NCI-H510A (cell line): ENCODE measurements at places on chromosomes 7 and 10.

GRCh38 chr10:132848291-132848701 lies 62.3 kb upstream of the NKX6-2 start:
- no peak for DNase-seq

DNA sequence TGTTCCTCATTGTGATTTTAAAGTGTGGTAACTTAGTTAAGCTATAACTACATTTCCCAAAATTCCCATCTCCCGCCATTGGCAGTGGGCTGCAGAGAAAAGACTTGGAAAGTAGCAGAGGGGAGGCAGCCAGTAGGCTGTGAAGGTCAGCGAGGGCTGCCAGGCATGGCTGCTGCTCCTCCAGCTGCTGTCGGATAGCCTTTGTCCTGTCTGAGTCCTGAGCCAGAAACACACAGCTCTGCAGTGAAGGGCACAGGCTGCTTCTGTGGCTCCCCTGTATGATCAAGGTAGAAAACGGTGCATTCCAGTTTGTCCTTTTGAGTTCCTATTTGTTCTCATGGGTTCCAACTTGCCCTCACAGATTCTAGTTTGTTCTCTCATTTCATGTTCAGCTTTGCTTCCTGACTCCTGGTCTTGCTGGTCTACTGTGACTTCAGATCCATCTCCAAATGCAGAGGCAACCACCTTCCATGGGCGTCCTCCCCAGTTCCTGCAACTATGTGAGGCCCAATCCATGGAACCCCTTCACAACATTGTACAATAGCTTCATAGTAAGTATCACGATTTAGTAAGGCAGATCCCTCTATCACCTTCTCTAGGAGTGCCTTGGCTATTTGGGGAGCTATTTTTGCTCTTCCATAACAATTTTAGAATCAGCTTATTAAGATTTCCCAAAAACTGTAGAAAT lies 31.7 kb downstream of the SYPL1 start:
- DNase-seq, result no peak

DNA sequence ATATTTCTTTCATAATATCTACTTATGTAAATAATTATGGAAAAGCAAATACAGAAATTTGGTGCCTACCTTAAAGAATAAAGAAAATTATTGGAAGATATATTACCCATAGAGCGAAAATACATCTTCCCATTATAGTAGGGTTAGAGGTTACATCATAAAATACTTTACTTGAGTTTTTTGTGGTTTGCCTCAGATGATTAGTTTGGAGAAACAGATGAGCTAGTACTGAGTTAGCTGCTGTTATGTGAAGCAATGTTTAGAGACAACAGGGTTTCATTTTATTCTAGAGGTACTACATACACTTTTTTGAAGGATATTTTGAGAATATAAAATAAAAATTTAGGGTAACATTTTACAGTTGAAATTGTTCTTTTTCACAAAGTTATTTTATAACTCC lies 2.9 kb upstream of the MLLT10 start:
- no peak for DNase-seq

GRCh38 chr10:71667387-71667752 lies 52.2 kb downstream of the C10orf105 start:
- no peak for DNase-seq

DNA sequence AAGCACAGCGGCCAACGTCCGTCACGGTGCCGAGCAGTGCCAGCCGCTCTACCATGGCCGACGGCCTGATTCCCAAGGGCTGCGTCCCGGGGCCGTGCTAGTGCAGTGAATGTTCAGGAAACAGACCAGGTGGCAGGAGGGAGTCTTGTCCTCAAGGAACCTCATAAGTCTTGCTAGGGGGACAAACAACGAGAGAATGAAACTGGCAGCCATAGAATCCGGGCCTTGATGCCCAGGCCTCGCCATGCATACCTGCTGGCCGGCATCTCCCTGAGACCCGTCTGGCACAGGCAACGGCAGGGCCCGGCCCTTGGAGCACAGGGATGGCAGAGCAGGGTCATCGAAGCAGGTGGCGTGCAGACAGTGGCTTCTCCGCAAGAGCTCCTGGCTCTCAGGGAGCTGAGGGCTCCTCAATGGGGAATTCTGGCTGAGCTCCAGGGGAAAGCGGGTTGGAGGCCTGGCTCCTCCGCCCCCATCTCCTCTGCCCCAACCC lies 58.8 kb downstream of the DIP2C start:
- DNase-seq, result peak; percentile 71

DNA sequence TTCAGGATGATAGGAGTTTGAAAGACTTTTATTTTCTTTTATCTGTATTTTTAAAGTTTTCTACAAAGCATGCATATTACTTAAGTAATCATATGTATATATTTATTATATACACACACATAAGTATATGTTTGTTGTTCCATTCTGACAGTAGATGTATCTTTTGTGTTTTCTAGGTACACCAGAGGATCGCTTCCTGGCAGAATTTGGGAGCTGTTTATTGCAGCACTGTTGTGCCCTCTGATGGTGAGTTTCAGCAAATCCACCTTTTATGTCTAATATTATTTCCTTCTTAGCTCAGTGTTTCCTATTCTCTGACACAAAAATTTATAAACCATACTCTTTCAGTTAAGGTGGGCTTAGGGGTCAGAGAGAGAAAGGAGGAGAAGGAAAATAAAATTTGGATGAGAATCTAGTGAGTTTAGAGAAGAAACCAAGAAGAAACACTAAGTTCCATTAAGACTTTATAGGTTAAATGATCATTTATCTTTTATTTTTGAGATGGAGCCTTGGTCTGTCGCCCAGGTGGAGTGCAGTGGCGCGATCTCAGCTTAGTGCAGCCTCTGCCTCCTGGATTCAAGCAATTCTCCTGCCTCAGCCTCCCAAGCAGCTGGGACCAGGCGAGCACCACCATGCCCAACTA lies 59.2 kb upstream of the OIT3 start:
- no peak for DNase-seq

DNA sequence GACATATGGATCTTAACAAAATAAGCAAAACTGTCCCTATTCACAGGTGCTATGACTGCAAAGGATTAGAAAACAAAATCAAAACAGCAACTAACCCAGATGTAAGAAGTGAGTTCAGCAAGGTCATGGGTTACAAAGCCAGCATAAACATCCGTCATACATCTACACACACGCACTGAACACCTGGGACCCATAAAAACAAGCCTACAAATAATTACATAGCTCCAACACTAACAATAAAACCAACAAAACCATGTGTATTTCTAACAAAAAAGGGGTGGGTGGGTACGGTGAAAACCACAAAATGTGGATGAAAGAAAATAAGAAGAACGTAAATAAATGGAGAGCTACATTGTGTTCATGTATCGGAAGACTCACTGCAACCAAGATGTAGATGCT lies 256.8 kb downstream of the ELFN1 start:
- DNase-seq, result no peak

DNA sequence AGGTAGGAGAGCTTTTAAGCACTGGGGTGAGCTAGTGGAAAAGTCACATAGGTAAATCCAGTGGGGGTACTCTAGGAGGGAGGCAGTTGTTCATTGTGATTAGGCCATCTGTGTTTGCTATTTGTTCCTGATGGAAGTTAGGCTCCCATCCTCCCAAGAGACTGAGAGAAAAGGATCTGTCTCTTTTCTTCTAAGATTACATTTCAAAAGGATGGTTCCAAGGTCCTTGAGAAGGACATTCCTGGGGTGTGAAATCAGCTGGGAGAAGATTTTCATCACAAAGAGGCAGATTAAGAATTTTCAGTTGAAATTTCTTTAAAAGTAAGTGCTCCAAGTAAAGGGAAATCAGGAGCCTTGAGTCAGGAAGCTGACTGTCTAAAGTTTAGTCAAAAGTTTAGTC lies 210.8 kb upstream of the CSTF2T start:
- DNase-seq, result no peak

GRCh38 chr10:123402656-123403055 lies 248.5 kb downstream of the BUB3 start:
- no peak for DNase-seq

GRCh38 chr10:43075612-43076003 lies 1.3 kb upstream of the RET start:
- peak; percentile 23 for DNase-seq

GRCh38 chr7:41189866-41190265 lies 513.0 kb downstream of the INHBA start:
- no peak for DNase-seq

- no peak for DNase-seq
These were observed 32.6 kb downstream of the CFAP43 start for GRCh38 chr10:104199567-104199966.

DNA sequence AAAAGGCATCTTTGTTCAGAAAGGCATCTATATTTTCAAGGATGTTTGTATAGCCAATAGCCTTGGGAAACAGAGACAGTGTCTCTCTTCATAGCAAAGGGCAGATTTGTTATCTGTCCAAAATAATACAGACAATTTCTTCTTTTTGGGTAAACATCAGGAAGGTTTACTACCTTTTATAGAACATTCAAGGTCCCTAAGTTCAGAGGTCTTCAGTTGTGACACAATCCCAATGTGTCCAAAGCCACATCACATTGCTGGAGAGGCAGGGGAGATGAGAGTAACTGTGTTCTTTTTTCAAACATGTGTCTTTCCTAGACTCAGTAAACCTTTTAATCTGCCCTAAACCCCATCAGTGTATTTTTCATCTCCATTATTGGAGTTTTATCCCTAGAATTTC lies 33.6 kb upstream of the FAM13C start:
- no peak for DNase-seq

DNA sequence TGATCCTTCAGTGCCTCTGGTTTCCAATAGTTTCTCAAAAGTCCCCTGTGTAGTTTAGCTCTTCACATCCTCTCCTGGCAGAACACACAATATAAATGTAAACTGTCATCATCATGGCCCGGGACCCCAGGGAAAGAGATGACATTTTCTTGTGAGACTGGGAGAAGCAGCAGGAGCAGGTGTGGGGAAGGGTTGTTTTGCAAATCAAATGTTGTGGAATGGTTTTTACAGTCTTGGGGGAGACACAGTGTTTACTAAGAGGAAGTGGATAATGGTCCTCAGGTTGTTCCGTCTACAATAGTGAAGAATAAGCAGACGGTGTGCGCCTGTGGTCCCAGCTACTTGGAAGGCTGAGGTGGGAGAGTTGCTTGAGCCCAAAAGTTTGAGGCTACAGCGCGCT lies 159.1 kb downstream of the SEC23IP start:
- no peak for DNase-seq

DNA sequence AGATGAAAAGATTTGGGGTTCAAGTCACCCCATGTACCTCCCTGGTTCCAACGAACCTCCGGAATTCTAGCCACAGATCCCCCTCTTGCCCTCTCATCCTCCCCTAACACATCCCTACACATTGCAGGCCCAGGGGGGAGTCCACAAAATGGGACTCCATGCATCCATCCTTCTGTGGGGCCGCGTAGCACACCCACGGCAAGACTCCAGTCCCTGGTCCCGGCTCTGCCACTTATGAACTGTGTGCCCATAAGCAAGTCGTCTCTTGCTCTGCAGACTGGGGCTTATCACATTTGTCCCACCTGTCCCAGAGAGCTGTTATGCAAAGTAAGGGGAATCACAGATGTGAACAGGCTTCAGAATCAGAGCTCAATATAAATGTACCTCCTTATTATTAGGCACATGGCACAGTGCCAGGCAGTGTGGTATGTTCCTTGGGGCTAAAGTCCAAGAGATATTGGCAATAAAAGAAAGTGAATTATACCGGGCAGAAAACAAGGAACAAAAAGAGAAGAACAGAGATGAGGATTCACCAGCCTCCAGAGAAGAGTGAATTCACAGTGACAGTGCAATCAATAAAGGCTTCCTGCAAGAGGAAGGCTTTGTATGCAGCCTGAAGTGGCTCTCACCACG lies 73.9 kb downstream of the KCNMA1 start:
- no peak for DNase-seq

GRCh38 chr7:65287023-65287422 lies 86.6 kb upstream of the ZNF92 start:
- no peak for DNase-seq

DNA sequence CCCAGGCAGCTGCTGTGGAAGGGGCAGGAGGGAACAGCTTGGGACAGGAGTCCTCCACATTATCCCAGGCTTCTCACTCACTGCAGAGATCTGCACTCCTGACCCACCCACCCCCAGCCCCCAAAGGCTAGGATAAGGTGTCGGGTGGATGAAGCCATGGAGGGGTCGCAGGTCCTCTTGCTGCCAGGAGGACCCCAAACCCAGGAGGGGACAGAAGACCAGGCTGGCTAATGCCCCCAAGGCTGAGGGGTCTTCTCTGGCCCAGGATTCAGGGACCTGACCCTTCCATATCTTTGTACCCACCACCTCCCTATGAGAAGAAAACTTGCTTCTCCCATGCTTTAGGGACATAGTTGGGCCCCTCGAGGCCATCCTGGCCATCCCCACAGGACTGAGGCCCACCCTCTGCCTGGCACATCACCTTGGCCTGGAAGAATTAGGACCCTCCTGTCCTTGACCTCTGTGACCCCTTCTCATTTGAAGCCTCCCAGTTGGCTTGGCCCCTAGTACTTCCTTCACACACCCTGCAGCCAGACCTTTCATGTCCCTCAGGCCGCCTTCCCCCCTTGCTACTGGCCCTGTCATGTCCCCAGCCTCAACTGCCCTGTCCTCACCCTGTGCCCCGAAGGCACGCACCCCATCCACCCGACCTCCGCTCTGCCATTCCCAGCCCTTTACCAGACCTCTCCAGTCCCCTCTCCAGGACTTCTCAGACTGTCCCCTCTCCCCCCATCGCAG lies 21.6 kb downstream of the KCNH2 start:
- no peak for DNase-seq

- no peak for DNase-seq
These were observed 90.8 kb upstream of the FGL2 start for GRCh38 chr7:77290425-77290824.

- DNase-seq, result no peak
These were observed 33.2 kb downstream of the STK32C start for GRCh38 chr10:132274581-132274980.

- no peak for DNase-seq
These were observed 153.2 kb downstream of the TCF7L2 start for GRCh38 chr10:113103131-113103840.

GRCh38 chr10:64636461-64636860 lies 1115.3 kb downstream of the REEP3 start:
- no peak for DNase-seq

GRCh38 chr10:23557777-23558176 lies 118.9 kb downstream of the OTUD1 start:
- no peak for DNase-seq

DNA sequence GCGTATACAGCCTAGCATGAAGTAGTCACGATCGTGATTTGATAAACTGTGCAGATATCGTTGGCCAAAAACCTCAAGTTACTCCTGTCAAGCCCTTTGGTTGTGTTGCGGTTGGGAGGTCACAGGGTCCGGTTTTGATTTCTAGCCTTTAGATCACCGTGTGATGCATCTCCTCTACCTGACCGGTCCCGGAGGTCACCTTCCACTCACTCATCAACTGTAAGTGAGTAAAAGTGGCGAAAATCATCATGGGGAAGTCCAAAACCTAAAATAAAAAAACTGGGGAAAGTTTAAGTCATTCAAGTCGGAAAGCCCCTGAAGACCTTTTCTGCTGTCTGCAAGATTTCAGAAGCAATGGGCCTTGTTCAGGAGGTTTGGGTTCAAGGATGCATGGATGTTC lies 62.8 kb downstream of the ADARB2 start:
- DNase-seq, result no peak

GRCh38 chr10:4475827-4476490 lies 350.0 kb upstream of the AKR1E2 start:
- no peak for DNase-seq
